ENCODE measurements at places on chromosomes 7 and 10. TPM values are rescaled to one million over a fixed set of nuclear protein-coding genes. Genes with fewer than 3 reads are reported as not detected.
A peak's percentile ranks its signal among the peaks of the same experiment; 100 is the strongest.

DNA sequence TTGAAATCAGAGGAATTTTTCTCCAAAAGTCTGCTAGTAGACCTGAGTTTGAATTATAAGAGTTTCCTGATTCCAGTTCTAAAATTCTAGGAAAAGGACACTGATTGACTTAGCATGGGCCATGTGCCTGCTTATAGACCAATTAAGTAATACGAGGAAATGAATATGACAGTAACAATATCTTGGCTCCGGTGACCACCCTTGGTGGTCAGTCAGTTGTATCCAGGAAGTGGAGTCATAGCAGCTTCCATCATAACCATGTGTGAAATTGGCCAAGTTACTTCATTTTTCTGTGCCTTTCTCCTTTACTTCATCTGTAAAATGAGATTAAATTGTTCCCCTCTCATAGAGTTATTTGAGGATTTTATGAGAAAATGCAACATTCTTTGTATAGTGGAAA, 66.9 kb downstream of the MTPAP start:
- peak; percentile 4 for DNase-seq

DNA sequence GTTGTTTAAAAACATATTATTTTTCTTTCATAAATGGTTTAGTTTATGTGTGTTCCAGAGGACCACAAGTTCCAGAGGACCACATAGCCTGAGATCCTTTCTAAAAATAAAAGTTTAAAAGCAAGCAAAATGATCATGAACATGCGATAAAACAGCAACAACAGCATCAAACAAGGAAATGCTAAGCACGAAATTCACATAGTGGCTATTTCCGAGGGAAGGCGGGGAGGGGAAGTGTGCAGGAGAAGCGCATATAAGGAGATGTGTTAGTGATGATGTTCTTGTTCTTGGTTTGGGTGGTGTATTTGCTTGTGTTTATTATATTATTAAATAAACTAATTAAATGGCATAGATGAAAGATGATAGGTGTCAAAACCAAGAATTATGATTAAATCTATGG, 1.2 kb downstream of the TBATA start:
- no peak for DNase-seq

DNA sequence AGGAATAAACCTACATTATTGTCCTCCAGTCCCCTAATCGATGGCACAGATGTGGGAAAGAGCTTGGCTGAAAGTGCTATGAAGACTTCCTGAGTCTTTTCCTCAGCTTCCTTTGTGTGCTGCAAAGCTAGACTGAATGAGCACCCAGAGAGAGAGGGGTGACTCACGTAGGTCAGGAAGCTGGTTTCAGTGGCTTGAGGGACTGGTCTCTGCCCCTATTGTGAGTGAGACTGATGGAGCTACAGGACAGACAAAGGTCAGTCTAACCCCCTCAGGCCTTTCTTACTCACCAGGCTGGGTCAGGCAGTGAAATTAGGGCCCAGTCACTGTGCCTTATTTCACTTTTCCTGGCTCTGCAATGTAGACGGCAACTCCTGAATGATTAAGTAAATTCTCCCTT, 171.1 kb upstream of the GRB10 start:
- peak; percentile 64 for DNase-seq

- DNase-seq: no peak
Observed at GRCh38 chr7:150968056-150968733, 9.9 kb downstream of the KCNH2 start.

DNA sequence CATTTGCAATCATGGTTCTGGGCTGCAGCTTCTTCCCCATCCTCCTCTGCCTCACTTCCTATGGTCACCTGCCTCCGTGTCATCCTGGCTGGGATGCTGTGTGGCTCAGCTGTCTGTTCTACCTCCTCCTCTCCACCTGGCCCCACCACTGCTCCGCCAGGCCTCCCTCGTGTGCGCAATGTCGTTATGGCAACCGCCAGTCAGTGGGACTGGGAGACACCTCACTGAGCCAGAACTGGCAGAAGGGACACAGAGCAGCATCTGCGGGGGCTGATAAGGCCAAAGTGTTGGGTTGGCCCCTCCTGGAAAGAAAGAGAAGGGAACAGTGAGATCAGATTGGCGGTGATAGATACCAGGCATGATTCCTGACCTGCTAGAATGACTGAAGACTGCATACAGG, 527.5 kb downstream of the INHBA start:
- no peak for DNase-seq

DNA sequence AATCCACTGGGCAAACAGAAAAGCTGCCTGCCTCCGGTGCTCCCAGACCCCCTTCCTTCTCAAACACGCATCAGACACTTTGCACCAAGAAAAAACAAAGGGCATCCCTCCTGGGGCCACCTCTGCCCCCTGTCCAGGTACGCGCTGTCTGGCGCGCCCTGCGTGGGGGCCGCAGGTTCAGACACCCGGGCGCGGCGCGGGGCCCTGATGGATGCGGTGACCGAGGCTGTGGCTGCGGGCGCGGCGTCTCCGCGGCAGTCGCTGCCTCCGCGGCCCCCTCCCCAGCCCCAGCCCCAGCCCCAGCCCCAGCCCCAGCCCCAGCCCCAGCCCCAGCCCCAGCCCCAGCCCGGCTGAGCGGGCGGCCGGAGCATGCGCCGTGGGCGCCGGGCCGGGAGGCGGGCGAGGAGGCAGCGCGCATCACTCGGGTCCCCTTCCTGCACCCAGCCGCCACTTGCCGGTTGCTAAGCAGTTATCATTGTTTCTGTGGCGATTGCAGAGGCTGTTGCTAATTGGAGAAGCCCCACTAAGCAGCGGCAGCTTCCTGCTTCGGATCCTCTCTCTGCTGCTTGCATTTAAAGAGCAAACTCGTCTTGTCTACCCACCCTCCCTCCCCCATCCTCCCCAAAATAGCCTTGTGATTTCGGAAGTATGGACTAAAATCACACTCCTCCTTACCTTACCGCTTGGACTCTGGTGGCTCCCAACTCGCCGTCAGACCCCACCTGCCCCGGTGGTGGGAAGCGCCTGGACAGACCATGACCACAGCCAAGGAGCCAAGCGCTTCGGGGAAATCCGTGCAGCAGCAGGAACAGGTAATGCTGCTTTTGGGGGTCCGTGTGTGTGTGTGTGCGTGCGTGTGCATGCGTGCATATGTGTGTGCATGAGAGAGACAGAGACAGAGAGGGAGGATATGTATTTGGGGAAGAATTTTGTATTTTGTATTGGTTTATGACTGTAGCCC, 252.8 kb downstream of the DPP6 start:
- DNase-seq: no peak

GRCh38 chr7:71290452-71290851, 158.5 kb downstream of the GALNT17 start:
- no peak for DNase-seq

- no peak for DNase-seq
Observed at GRCh38 chr7:128105228-128106022, 74.2 kb upstream of the LRRC4 start.

DNA sequence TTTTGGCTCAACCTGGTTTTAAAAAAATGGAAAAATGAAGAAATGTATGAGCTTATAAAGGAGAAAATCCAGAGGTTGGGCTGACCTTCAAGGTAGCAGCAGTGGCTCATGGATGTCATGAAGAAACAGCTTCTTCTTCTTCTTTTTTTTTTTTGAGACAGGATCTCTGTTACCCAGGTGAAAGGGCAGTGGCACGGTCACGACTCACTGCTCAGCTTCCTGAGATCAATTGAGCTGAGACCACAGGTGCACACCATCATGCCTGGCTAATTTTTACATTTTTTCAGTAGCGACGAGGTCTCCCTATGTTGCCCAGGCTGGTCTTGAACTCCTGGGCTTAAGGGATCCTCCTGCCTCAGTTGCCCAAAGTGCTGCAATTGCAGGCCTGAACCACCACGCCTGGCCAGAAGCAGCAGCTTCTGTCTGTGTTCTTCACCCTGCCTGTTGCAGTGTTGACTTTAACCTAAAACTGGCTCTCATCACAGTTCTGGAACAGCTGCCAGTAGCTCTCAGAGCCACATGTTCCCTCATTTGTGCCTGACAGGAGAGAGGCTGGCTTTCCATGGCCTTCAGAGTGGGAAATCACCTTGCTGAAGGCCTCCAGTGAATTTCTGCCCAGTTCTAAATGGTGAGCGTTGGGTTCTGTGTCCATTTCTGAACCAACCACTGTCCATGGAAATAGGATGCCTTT, 117.7 kb downstream of the PFKFB3 start:
- no peak for DNase-seq

DNA sequence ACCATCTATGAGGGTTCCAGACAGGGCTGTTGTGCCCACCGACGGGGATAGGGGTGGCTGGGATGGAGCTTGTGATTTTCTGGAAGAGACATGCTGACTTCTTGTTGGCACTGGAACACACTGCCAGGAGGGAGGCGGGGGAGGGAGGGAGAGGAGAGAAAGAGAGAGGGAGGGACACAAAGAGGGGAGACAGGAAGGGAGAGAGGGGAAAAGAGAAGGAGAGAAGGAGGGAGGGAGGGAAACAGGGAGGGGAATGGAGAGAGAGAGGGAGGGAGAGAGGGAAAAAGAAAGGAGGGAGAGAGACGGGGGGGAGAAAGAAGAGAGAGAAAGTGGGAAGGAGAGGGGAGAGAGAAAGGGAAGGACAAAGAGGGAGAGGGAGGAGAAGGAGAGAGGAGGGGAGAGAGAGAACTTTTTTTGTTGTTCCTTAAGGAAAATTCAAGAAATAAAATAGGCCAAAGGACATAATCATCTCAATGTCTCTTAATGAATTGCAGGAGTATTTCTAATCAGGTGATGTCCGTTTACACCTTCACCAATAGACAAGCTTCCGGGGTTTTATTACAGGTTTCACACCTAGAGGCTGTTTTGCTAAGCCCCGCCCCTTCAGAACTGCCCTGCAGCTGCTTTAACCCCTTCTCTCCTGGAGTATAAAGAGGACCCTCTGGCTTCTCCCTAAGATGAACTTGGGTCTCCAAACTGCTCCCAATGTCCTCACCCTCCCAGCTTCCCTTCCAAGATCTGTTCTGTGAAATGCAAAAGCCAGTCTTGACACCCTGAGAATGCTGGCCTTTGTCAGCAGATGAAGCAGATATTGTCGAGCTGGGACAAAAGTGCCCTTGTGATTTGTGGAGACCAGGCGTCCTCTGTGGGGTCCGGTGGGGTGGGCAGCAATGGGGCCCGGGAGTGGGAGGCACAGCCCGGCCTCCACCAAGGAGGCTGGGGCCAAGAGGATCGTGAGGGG, 82.0 kb upstream of the GTF2IRD1 start:
- no peak for DNase-seq

The RINT1 gene
- total RNA-seq: 14.6 TPM

The TRPV5 gene
- total RNA-seq: not detected

The SPDYE2B gene
- not detected for total RNA-seq

The GALNT17 gene
- total RNA-seq: not detected

The FAM25C gene
- not detected for total RNA-seq

Measured in pulmonary artery endothelial cell (primary cell).